ENCODE measurements at places on chromosomes 1 and 21.

DNA sequence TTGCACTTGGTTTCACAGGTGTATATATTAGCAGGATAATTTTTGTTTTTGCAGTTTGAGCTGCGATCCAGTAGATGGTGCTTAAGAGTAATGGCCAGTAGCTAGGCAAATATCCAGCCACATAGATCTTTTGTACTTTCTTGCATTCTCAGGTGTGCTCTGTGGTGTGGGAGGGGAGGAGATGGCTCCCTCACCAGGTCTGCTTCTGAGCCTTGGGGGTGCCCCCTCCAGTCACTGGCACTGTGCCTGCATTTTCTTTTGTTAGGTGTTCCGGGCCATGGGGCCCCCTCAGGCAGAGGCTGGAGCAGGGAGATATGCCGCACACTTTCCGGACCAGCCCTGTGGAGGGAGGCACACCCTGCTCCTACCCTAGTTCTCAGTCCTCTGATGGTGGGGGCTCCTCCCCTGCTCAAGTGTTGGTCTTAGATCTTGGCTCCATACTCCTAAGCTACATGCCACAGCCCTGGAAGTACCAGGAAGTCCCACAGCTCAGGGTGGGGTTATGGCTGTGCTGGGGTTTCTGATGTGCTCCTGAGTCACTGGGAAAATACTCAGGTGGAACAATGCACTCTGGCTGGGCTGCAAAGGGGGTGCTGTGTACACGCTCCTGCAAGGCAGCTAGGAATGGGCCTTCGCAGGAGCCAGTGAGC is 197.6 kb upstream of the DMRTA2 start:
- peak; percentile 38 for DNase-seq

GRCh38 chr21:42685036-42685435 is 31.6 kb downstream of the PDE9A start:
- DNase-seq: no peak

DNA sequence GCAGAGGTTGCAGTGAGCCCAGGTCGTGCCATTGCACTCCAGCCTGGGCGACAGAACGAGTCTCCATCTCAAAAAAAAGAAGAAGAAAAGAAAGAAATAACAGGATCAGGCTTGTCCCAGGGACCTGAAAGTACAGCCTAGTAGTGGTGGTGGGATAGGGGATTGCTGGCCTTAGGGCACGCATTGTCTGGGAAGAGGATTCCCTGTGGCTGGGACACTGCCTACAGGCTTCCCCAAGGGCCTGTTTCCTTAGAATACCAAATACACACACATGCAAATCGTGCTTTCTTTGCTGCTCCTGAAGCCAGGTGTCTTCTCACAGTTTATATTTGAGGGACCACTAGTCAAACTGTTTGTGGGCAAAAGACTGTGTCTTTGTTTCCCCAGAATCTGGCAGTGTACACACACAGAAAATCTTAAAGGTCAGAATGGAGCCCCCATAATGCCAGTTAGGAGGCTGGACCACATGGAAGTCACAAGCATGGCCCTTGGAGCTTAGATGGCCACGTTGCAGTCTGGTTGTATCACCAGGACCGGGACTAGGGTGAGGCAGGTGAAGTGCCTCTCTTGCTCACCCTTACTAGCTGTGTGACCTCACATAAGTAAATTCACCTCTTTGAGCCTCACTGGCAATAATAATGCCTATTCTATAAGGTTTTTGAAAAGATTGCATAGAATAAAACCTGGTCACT is 12.7 kb upstream of the ASAP3 start:
- no peak for DNase-seq

DNA sequence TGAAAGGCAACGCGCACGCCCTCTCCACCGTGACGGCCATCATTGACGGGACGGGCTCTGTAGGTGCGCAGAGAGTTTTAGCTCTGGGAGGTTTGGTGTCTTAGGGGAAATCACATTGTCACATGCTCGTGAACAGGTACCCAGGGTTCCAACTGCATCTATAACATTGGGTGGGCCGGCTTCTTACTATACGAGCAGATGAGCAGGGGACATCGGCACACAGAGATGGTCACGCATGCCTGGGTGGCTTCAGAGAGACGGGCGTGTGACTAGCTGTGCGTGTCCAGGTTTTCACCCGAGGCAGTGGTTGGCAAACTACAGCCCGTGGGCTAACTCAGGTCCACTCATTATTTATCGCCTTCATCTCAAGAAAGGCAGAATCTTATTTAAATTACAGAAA is 54.7 kb downstream of the SLC37A1 start:
- no peak for DNase-seq

GRCh38 chr21:26148071-26148839 is 22.3 kb downstream of the APP start:
- DNase-seq: no peak

GRCh38 chr1:38208716-38209632 is 162.4 kb upstream of the POU3F1 start:
- DNase-seq: no peak

DNA sequence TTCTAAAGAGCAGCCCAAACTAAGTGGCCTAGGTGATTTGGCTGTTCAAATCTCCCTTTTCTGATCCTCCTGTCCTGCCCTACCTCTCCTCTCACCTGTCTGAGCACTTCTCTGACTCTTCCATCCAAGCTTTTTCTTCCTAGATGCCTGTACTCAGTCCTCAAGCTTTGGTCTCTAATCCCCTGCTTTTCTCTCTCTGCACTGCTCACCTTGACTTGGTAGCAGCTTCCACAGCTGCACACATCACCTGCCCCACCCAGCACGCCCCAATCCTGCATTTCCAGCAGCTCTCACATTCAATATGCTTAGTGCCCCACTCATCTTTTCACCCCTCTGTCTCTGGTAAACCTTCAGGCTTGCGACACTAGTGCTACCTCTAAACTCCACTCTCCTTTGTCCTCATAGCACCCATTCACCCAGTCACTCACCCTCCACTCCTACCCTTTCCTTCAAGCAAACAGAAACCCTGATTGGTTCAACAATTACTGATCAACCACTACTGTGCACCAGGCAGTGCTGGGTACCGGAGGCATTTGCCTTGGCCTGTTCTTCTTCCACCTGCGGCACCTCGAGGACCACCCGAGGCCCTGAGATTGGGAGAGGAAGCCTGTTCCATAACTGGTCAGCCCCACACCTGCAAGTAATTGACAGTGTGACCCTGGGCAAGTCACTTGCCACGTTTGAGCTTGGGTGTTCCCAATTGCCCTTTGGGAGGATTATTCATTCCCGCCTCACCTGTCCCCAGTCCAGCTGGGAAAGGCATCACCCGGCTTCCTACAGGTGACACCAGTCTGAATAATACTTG is 136.1 kb upstream of the EDN2 start:
- no peak for DNase-seq

DNA sequence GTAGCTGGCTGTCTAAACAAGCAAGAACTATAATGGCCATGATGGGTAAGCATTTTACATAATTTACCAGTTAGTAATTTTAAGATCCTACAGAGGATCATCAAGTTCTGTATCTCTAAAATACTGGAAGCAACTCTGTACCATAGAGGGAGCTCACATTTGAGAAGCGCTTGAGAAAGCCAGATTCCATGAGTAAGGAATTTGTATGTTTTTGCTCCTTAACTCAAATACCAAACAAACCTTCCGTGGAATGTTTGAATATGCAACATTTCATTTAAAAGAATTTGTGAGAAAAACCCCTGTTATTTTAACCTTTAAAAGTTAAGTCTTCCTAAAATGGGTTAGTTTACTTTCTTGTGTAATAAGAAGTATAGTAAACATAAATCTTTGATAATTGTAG is 2.0 kb downstream of the TSHB start:
- DNase-seq: no peak

- no peak for DNase-seq
Observed at GRCh38 chr1:17031436-17031835, 19.7 kb upstream of the ATP13A2 start.
